ENCODE measurements at places on chromosomes 2 and 18.

DNA sequence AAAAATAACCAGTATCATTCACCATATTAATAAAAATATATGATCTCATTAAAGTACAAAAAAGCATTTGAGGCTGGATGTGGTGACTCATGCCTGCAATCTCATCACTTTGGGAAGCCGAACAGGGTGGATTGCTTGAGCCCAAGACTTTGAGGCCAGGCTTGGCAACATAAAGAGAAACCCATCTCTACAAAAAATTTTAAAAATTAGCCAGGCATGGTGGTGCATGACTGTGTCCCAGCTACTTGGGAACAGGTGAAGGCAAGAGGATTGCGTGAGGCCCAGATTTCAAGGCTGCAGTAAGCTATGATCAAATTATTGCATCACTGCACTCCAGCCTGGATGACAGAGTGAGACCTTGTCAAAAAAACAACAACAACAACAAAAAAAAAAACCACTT, 75.9 kb downstream of the RAD51AP2 start:
- no peaks in the 10 kb centered on the region for H3K27me3 ChIP-seq
- H3K4me3 ChIP-seq: no peak overlapping the region
- no peak overlapping the region for H3K27ac ChIP-seq
- H3K36me3 ChIP-seq: no peaks in the 10 kb centered on the region
- DNase-seq: no peak

DNA sequence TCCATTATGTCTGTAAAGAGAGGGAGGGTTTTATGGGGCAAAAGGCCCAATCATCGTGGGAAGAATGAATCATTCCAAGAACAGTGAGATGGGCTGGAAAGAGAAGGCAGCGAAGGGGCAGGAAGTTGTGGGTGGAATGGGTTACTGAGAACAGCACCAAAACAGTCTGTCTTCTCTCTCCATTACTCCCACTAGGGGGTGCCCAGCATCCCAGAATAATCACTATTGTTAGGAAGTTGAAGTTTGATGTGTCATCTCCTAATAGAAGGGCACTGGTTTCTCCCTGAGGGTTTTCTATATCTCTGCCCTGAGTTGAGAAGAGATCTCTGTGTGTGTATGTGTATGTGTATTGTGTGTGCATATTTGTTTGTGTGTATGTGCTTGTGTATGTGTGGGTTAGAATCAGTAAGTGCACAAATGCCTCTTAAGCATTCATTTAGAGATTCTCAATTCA, 76.6 kb upstream of the MAP4K3 start:
- DNase-seq: no peak
- H3K27ac ChIP-seq: no peak overlapping the region
- no peaks in the 10 kb centered on the region for H3K36me3 ChIP-seq
- no peaks in the 10 kb centered on the region for H3K27me3 ChIP-seq
- H3K4me3 ChIP-seq: no peak overlapping the region
- H3K4me1 ChIP-seq: no peaks in the 10 kb centered on the region

GRCh38 chr2:15429032-15429431, 132.1 kb downstream of the NBAS start:
- no peaks in the 10 kb centered on the region for H3K36me3 ChIP-seq
- H3K27me3 ChIP-seq: no peaks in the 10 kb centered on the region
- no peak for DNase-seq
- H3K4me1 ChIP-seq: no peaks in the 10 kb centered on the region
- no peak overlapping the region for H3K4me3 ChIP-seq

- H3K27ac ChIP-seq: no peak overlapping the region
- no peaks in the 10 kb centered on the region for H3K36me3 ChIP-seq
- H3K27me3 ChIP-seq: no peaks in the 10 kb centered on the region
- no peaks in the 10 kb centered on the region for H3K4me1 ChIP-seq
These were observed 394.9 kb upstream of the ZEB2 start for GRCh38 chr2:144914622-144915318.
